ENCODE measurements at places on chromosomes 6 and 20.

DNA sequence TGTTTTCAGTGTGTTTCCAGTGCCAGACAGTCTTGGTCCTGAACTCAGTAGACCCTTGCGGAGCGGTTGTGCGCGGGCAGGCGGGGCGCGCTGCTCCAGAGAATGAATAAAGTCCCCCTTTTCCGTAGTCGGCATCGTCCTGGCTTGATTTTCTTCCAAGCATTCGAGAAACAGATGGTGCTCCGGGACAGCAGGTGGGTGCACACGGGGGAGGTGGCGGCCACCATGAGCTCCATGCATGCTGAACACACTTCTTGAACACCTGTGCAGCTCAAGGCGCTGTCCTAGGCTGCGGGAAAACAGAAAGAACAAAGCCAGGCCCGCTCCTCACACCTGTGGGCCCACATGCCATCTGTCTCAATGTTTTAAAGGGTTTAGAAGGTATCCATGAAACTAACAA, 125.2 kb downstream of the TAF4 start:
- DNase-seq, result no peak

GRCh38 chr6:90454836-90455427, 131.9 kb downstream of the MAP3K7 start:
- DNase-seq, result no peak

DNA sequence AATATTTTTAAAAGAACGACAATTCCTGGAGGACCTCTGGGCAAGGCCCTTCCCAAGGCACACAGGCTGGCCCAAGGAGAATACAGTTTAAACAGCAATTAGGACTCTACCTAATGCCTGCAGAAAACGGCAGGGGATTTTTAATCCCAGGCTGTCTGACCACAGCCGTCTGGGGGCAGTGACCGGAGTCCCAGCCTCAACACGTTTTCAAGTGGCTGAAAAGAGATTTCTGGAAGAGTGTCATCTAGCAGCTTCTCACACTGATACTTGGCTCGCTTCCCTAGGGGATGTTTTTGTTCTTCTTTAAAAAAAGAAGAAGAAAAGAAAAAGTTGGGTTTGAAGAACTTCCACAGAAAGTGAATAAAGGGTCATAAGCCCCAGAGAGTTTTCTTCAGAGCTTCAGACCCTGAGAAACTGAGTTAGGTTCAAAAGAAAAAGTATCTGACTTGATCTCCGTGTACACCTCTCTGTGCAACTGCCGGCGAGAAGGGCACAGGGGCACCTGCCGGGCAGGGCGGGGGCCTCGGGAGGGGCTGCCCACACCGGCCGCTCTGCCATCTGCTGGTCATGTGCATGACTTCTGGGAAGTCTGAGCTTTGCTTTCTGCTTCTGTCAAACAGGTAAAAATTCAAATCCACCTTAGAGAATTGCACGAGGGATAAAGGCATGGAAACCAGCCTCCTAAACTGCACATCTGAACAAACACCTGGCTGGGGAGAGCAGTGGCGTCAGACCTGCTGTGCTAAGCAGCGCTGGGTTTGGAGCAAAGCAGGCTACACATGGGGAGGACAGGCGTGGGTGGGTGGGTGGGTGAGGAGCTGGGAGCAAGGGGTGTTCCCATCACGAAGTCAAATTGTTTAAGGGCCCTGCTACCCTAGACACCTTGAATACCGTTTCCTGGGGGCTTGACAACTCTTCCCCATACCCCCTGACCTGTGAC, 33.0 kb downstream of the RRBP1 start:
- DNase-seq, result peak; percentile 50

DNA sequence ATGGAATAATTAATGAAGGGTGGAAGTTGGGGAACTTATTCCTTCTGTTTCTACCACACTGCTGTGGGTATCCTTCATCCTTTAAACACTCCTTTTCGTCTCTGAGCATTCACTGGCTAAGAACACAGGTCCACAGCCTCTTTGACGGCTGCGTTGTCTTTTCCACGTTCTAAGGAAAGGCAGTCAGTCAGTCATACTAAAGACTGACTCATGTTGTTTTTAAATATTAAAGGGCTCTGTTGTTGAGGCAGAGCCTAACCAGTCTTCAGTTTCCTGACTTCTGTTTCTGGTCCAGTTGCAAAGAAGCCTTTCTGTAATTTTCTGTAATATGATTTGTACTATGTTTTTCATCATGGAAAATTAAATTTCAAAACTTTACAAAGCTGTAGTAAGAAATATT, 48.0 kb downstream of the UST start:
- no peak for DNase-seq

GRCh38 chr6:24223115-24223919, 97.3 kb downstream of the NRSN1 start:
- no peak for DNase-seq

- DNase-seq, result no peak
These were observed 221.3 kb downstream of the DLL1 start for GRCh38 chr6:170069611-170070010.

GRCh38 chr6:2935566-2936291, 32.6 kb upstream of the SERPINB9 start:
- DNase-seq, result peak; percentile 23

GRCh38 chr6:49915035-49915434, 48.7 kb upstream of the CRISP1 start:
- DNase-seq, result no peak

- no peak for DNase-seq
These were observed 184.7 kb upstream of the PREP start for GRCh38 chr6:105587349-105588122.

DNA sequence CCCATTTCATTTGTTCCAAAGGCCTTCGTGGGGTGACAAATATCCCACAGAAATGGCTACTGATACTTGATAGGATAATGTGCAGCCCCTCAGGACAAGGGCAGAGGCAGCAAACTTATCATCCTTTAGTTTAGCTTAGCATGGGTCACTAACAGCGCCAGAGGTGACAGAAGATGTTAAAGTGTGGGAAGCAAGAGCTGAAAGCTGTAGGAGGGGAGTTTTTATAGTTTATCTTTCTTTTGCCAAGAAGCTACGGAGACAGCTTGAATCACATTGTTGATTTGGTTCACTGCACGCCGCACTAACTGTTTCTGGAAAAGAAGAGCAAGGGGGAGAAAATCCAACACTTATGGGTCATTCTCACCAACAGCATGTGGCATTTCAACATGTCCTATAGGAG, 773.9 kb upstream of the MMS22L start:
- no peak for DNase-seq

DNA sequence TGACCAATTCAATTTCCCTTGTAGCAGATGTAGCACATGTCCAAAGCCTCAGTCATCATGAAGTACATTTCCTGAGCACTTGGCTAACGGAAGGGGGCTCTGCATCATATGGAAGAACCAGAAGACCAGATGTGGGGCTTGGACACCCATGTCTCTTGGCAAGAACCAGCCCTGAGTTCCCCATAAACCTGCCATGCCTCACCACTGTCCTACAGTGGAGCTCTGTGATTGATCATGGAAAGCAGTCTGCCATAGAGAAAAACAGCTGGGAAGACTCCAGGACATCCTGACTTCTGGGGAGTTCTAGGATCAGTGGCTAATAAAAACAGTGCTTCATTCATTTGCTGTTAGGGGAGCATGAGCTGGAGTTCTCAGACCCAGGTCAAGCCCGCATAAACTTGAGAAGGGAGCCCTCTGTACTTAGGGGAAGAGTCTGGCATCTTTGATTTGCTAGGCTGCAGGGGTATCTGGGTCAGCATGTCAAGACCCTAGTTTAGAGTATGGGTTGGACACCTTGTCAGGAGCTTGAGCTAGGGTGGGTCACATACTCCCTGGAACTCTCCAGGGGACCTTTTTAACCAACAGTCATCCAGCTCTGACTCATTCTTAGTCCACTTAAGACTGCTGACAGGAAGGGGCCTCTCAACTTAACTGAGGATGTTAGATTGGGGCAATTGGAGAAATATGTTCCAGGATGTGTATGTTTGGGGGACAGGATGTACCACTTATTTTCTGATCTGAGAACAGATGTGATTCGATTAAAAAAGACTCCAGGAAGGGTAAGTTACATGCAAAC, 26.3 kb upstream of the TRAM2 start:
- no peak for DNase-seq

- DNase-seq, result no peak
These were observed 20.0 kb downstream of the PLA2G7 start for GRCh38 chr6:46715141-46715540.

- no peak for DNase-seq
These were observed 221.6 kb downstream of the OGFRL1 start for GRCh38 chr6:71510057-71510713.

DNA sequence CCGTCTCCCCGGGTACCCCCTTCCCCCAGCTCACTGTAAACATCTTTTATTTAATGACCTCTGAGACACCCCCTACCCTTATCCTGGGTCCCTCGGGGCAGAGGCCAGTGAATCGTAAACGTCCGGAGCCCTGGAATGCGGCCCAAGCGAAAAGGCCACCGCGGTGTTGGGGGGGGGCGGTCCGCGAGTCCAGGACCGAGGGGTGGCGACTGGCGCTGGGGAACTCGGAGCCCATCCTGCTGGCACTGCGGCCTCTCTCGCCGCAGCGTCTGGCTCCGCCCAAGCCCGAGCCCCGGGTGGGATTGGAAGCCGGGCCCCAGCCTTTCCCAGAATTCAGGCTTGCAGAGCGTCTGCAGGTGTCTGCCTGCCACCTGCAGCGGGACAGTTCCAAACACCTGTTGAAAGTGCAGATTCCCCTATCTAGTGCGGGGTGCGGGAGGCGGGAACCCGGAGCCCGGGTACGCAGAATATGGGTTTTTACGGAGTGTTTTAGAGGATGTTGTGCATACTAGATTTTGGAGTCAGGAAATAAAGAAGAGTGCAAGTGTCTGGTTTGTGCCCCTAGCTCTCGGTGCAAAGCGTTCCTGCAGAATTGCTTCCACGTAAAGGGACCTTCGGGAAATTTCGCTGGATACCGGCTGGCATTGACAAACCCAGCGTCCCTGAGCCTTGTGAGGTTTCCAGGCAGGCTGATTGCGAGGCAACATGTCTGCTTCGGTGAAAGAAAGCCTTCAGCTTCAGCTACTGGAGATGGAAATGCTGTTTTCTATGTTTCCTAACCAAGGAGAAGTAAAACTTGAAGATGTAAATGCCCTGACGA, 800 bp downstream of the RWDD2A start:
- DNase-seq, result peak; percentile 45

- no peak for DNase-seq
These were observed 83.4 kb upstream of the PRL start for GRCh38 chr6:22380236-22380635.

- no peak for DNase-seq
These were observed 107.9 kb upstream of the MLIP start for GRCh38 chr6:54003316-54003715.

GRCh38 chr6:19753826-19754225, 83.3 kb upstream of the ID4 start:
- no peak for DNase-seq

Measured in stimulated activated CD8-positive, alpha-beta memory T cell treated with anti-CD3 and anti-CD28 coated beads, Interleukin-4, amount 100 ng/mL, for 48 hours (primary cell).